ENCODE measurements at places on chromosomes 3 and 15.
A peak's percentile ranks its signal among the peaks of the same experiment; 100 is the strongest.

DNA sequence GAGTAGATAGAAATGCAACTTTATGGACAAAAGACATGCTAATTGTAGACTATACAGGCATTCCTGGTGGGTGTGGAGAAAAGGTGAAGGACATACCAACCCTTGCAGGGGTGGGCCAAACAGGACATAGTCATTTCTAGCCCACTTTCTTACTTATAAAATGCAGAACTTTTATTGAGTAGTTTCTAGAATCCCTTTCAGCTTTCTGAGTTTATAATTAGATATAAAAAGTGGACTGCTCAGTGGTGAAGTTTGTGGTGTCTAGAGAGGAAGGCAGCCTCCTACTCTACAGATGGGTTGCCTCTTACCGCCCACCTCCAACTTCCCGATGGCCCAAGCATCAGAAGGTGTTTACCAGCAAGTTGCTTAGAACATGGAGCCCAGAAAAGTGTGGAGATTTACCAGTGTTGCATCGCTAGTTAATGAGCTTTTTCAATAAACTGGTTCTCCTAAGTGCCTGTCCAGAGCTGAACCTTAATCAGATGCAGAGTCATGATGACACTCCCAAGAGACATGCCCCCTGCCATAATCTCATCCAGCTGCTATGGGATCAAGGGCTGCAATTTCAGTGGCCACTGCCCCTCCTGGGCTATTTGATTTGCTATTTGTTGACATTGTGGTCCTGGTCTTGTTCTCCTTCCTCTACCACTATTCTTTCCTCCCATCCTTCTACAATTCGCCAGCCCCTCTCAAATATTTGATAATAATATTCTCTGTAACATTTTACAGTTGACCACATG lies 77.5 kb upstream of the STRIT1 start:
- DNase-seq, result no peak

DNA sequence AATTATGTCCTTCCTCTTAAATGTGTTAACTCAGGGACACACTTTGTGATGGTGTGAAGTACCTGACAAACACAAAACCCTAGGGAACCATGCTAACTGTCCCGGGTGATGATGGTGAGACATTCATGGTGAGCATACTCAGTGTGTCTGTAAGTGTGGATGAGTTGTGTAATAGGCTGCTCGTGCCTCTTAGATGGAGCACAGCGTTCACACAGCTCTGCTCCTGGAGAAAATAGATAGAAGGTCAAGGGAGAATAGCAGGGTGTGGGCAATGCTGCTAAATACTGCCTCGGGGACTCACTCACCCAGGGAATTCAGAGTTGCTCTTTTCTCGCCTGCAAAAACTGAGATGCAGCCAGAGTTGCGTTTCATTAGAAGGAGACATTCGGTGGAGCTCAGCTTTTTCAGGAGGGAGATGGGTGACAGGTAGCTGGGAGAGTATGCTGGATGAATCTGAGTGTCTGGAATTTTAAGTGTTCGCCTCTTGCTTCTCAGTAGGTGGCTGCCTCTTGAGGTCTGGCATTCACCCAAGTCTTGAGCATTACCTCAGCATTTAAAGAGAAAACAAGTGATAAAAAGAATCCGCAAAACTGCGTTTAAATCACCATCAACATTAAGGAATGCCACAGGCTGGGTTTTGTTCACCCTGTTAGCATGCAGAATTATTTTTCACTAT lies 813.2 kb downstream of the AGBL1 start:
- no peak for DNase-seq

DNA sequence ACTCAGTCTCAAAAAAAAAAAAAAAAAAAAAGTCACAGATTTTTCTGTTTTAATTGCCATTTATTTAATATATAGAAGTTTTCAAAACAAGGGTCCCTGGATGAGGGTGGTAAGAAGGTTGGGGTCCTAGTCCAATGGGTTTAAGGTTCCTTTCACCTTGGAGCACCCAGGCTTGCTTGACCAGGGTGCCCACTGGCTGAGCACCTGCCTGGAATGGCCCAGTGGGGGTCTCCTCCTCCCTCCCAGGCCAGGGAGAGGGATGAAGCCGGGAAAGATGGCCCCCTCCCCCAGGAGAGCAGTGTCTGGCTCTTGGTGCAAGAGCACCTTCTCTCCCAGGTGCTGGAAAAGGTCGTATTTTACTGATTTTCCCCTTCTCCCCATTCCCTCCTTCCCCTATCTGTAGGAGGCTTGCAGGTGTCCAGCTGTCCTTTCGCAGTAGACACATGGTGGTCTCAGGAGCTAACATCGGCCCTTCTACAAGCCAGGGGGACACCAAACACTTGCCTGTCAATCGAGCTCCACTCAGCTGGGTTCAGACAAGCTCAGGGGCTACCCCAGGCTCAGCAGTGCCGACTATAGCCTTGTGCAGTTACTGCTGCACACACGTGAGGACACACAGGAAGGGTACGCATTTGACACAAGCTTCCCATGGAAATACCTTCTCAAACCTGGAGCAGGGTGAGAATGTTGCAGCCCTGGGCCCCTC lies 112.3 kb upstream of the KLF13 start:
- no peak for DNase-seq

GRCh38 chr3:157113832-157114505 lies 46.0 kb downstream of the CCNL1 start:
- DNase-seq, result no peak

DNA sequence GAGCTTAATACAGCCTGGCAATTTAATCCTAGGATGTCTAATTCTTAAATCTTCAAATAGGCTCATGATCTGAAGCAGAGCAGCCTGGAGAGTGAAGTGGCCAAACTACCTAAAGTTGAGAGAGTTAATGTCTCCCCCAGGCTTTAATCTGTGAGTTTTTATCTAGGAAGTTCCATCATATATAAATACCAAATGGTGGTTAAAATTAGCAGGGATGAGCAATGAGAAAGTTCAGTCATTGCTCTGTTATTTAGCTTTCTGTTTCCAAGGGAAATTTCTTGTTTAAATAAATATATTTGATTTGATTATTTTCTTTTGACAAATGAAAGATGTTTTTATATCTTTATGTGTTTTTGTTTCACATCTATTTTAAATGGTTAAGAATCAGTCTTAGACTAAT lies 274.4 kb upstream of the UMPS start:
- DNase-seq, result no peak

DNA sequence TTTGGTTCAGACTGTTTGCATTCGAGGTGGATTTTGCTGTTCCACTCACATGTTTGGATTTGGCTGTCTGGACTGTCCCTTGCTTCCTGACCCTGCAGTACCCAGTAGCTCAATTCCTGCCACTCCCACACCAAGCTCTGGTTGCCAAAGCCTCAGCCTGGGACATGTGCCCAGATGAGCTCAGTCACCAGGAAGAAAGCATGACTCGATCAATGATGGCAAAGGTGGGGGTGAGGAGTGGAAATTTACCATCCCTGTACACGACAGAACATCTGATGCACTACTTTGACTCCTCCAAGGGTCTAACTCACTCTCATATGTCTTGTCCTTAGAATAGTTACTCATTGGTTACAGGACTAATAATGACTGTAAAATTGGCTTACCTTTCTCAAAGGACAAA lies 45.2 kb downstream of the ZNF385D start:
- no peak for DNase-seq

GRCh38 chr15:51416129-51416528 lies 74.7 kb downstream of the GLDN start:
- no peak for DNase-seq

GRCh38 chr3:172454180-172454579 lies 5.9 kb upstream of the GHSR start:
- no peak for DNase-seq

DNA sequence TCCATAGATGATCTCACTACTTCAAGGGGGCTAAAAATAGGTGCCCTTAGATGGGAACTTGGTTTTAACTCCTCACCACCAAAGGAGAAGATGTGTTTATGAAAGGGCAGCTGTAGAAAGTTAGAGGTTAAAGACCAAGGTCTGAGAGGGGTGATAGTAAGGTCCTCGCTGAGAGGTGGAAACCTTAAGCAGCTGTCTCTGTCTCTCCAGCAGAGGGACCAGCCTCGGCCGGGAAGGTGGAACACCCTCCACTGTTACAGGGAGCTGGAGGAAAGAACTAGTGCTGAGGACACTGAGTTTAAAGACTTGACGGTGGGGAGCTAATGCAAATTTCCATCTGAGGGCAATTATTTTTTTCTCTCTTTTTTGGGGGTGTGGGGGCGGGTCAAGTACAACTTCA lies 8.9 kb upstream of the RLBP1 start:
- DNase-seq, result no peak

DNA sequence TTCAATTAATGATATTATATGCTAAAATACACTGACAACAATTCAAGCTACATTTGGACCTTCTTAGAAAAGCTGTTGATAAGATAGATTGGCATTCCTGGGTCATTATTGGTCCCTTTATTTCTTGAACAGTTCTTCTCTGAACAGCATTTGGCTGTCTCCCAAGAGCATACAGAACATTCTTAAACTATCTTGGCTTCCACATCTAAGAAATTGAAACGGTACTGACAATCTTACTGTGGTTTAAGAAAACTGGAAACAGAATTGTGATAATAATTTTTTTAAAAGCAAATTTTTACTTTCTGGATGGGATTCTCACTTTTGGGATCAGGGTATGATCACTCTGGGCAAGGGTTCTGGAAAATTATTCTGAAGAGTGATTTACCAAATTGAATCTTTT lies 161.7 kb upstream of the ZNF385D start:
- no peak for DNase-seq

GRCh38 chr3:81549831-81550230 lies 211.6 kb downstream of the GBE1 start:
- no peak for DNase-seq

- no peak for DNase-seq
These were observed 641.6 kb downstream of the NSUN3 start for GRCh38 chr3:94704467-94704866.

DNA sequence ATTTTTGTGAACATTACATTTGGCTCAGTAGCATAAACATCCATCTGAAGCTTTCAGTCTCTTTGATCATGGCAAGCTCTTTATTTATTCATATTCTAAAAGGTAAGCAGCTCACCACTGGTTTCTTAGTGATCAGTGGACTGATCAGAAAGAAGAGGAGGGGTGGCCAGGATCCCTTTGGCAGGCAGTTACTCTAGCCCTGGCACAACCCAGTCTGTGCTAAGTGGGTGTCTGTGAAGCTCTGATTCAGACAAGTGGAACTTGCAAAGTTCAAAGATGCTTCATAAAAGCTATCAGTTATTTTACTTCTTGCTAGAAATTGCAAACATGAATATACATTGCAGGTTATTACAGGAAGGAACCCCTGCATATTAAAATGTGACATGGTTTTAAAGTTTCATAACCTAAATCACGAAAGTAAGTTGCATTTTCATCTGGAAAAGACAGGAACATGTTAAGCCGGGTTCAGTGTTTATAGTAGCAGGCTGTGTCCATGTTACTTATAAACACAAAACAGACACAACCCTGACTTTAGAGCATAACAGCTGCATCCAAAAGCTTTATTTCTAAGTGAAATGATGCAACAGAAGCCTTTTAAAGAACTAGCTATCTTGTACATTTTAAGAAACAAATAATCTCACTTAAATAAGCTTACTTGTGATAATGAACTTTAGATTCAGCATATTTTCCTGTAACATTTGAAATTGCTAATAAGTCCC lies 785.3 kb downstream of the MCTP2 start:
- no peak for DNase-seq

DNA sequence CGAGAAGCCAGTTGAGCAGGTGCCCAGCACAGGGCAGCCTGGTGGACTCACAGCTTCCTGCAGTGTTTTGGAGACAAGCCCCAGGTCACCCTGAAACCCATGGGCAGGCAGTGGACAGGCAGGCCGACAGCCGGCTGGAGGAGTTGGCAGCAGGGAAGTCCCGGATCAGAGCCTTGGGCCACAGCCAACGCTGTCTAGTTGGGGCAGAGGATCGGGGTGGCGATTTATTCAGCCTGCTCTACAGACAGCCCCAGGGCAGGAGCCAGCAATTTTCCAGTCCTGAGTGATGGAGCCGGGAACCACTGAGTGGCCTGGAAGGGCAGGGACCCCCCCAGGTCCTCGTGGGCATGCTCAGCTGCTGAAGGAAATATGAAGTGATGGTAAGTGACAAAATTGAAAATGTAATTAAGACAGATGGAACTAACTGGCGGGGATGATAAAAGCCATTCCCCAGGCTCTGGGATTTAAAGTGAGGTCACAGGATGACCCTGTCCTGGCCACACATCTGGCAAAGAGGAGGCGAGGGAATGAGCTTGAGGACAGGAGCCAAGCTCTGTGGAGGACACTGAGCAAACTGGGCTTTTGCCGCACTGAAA lies 34.4 kb upstream of the TBC1D21 start:
- DNase-seq, result no peak

GRCh38 chr15:92655178-92655995 lies at the start of gene FAM174B:
Gene FAM174B, minus strand, starts transcription at chr15:92655775.
- DNase-seq, result peak; percentile 36

DNA sequence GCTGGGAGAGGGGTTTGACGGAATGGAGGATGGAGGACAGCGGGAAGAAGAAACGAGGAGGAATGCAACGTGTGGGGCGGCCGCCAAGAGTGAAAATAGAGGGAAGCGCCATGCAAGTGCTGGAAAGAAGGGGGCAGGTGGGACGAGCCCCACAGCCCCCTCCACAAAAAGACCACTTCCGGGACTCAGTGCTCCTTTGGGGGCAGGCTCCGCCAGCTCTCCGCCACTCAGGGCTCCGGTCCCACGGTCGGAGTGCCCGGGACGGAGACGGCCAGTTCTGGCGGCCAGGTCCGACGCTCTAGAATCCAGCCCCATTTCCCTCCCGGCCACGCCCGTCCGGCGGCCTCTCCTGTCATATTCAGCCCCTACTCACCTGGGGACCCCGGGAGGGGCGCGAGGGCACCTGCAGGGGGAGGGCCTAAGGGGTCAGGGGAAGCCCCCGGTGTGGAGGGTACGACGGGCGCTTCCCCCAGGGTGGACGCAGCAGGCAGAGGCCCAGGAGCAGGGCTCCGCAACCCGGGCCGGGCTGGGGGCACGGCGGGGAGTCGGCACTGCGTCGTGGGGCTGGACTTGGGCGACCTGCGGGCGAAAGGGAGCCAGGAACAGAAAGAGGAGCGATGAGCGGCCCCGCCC lies 25.5 kb upstream of the CSPG4 start:
- DNase-seq, result no peak

- DNase-seq, result no peak
These were observed 109.6 kb upstream of the PHLDB2 start for GRCh38 chr3:111749171-111750170.

- no peak for DNase-seq
These were observed 325.0 kb upstream of the CDIN1 start for GRCh38 chr15:36254426-36254825.

GRCh38 chr15:84836844-84837243 lies 19.7 kb downstream of the ALPK3 start:
- DNase-seq, result no peak

DNA sequence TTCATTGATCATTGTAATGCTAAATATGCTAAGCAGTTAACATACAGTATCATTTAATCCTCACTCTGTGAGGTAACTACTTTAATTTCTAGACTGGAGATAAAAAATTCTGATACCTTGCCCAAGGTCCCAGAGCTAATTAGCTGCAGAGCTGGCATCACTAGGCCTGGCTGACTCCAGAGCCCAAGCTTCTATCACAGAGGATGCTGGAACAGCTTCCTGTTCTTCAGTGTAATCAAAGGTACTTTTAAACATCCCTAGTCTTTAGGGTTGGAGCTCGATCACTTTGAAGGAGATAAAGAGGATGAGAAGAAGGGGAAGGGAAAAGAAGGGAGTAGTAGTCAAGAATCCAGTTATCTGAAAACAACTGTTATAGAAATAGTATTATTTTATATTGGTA lies 37.1 kb upstream of the BOC start:
- no peak for DNase-seq
